Stimulated activated CD4-positive, alpha-beta T cell treated with anti-CD3 and anti-CD28 coated beads, Interleukin-1b, Interleukin-23, amount 100 ng/mL, for 24 hours (primary cell): ENCODE measurements at places on chromosomes 2 and 18.

- no peak for DNase-seq
Measured at GRCh38 chr2:197863744-197864143, 59.4 kb downstream of the PLCL1 start.

GRCh38 chr2:85419009-85419675, 628 bp downstream of the SH2D6 start:
- no peak for DNase-seq

- no peak for DNase-seq
Measured at GRCh38 chr2:202624133-202624532, 10.6 kb upstream of the FAM117B start.

GRCh38 chr2:8086796-8087479, 594.9 kb upstream of the ID2 start:
- DNase-seq, result no peak

GRCh38 chr18:58101291-58101794, 57.3 kb downstream of the NEDD4L start:
- no peak for DNase-seq

DNA sequence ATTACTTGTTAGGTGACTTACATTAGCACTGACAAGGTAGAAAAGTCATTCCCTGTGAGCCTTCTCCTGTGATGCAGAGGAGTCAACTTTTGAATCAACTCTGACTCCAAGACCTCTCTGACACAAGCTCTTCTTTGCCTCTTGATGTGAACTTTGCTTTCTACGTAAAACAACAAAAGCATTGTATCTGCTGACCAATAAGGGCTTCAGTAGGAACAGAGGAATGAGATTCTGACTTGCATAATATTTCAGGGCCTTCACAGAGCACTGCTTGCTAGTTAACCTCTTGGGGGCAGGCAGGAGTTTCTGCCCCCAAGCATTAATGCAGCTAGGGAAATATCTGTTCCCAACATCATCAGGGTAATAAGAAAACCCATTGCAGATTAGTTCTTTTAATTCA, 791.5 kb downstream of the BCL11A start:
- DNase-seq, result no peak

- peak; percentile 28 for DNase-seq
Measured at GRCh38 chr2:38572167-38572566, 30.6 kb downstream of the HNRNPLL start.

- no peak for DNase-seq
Measured at GRCh38 chr2:170571612-170572011, 143.5 kb upstream of the SP5 start.

GRCh38 chr2:190759749-190760213, 110.9 kb downstream of the NAB1 start:
- no peak for DNase-seq

DNA sequence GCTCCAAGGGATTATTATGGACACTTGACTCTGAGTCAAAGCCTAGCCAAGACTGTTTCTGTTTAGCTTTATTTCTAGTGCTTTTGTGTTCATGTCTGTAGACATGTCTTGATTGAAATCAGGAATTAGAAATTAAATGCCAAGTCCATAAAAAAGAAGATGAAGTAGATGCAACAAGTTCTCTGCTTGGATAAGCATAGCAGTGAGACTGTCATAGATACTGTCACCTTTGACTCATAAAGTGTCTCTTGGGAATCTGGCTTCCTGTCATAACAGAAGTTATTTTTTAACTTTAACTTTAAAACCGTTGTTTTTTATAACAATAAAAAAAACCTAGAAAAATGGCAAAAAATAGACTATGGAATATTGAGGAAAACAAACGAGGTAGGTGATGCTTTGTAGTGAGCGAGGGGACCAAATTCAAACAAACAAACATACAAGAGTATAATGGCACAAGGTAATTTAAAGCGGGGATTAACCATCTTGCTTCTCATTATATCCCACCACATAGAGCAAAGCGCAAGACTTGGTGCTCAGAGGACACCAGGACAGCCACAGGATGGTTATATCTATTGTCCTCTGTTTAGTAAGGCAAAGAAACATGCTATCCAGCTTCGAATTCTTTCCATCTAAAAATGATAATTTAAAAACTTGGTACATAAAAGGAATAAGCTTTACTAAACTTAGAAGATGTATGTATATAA, 64.6 kb downstream of the CD226 start:
- DNase-seq, result no peak

DNA sequence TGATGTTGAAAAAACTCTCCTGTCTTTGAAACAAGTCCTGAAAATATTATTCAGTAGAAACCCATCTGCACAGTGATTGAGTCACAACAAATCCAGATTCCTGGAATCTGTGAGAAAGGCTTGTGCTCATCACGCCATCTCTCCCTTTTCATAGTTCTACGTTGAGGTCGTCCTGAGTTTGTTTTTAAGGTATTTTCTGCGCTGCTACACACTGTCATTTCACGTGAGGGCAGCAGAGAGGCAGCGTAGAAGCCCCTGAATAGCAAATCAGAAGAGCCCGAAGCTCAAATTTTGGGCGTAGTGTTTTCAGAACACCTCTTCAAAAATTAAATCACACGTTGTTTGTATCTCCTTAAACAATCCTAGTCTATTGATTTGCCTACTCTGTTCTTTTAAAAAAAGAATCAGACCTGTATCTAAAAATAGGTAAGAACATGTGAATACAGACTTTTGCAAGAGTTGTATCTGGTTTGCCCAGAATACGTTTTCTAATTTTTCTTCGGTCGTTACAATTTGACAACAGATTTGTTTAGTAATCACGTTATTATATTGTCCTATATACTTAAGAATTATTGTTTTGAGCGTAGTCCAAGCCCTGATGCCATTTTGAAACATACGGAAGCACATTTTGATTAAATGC, 61.6 kb upstream of the SLC38A11 start:
- DNase-seq, result no peak

- DNase-seq, result no peak
Measured at GRCh38 chr2:60479226-60480088, 74.0 kb downstream of the BCL11A start.

DNA sequence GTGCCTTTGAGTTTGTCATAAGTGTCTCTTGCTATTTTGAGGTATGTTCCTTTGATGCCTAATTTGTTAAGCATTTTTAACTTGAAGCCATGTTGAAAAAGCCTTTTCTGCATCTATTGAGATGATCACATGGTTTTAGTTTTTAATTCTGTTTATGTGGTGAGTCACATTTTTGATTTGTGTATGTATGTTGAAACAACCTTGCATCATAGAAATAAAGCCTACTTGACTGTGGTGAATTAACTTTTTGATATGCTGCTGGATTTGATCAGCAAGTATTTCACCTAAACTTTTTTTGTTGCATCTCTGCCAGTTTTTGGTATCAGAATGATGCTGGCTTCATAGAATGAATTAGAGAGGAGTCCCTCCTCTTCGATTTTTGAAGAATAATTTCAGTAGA, 469.7 kb downstream of the CDH2 start:
- DNase-seq, result no peak

DNA sequence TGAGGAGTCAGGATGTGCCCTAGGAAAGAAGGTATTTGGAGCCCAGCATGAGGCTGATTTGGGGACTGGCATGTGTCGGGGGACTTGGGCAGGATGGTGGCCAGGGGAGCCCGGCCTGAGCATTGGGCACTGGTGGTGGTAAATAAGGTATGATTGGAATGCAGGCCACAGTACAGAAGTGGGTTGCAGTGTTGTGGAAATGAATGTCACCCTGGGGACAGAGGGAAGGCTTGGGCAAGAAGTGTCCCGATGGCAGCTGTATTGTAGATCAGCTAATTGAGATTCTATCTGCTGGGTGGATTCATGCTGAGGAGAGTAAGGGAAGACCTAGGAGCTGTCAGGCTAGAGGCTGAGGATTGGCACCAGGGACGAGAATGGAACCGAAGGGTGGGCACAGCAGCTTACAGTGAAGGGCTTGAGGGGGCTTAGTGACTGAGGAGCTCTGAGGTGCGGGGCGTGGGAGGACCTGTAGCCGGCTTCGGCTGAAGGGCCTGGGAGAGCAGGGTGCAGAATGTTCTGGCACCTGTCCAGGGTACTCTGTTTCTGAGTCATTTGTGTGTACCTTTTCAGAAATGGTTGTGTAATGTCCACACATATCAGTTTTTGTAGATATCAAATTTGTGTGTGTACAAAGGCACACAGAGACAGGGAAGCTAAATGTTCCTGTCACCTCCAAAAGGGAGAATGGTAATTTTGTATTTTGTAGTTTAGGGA, 170.2 kb downstream of the PRKCE start:
- no peak for DNase-seq

DNA sequence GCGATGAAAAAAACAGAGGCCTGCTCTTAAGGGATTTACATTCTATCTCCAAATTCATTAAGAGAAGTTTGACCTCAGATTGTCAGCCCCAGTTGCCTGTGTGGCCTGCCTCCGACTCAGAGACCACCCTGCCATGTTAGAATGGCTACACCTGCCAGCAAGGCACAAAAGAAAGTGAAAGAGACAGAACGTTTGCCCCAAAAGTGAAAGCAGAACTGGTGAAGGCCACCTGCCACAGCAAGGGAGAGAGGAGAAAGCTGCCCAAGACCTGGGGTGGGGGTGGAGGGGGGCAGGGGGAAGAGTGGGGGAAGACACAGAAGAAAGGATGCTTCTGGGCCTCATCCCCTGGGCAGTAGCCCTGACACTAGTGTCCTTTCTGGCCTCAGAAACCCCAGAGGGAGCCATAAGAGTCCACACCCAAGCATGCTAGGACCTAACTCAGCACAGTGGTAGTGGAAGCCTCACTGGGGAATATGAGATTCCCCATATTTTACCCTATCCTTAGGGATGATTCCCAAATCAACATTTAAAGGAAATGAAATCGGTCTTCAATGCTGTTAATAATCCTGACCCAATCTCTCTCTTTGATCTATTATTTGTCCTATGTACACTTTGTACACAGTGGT, 389.7 kb downstream of the TXNL1 start:
- DNase-seq, result no peak

GRCh38 chr2:165953306-165953654, 296 bp downstream of the TTC21B start:
- DNase-seq, result no peak

DNA sequence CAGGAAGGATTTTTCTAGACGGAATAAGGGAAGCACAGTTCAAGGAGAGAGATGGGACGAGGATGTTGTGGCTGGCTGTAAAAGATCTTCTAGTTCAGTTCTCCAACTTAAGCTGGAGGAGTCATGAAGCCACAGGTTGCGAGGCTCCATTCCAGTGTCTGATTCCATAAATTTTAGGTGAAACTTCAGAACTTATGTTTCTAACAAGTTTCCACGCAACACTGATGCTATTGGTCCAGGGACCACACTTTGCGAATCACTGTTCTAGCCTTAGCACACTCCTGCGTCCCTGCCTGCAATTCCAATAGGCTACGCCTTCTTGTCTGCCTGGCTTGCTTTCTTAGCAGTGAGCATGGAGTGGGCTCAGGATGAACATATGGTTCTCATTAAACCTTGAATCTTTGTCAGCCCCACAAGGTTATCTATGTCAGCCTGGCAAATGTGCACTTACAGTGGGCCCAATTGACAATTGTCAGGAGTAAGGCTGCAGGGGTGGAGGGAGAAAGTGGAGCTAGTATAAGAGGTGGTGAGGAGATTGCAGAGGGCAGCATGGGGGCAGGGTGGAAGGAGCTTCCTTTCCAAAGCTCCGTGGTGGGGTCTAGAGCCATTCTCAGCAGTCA, 438.1 kb upstream of the ST6GAL2 start:
- no peak for DNase-seq

- DNase-seq, result no peak
Measured at GRCh38 chr2:232623768-232624765, 9.3 kb upstream of the EFHD1 start.

DNA sequence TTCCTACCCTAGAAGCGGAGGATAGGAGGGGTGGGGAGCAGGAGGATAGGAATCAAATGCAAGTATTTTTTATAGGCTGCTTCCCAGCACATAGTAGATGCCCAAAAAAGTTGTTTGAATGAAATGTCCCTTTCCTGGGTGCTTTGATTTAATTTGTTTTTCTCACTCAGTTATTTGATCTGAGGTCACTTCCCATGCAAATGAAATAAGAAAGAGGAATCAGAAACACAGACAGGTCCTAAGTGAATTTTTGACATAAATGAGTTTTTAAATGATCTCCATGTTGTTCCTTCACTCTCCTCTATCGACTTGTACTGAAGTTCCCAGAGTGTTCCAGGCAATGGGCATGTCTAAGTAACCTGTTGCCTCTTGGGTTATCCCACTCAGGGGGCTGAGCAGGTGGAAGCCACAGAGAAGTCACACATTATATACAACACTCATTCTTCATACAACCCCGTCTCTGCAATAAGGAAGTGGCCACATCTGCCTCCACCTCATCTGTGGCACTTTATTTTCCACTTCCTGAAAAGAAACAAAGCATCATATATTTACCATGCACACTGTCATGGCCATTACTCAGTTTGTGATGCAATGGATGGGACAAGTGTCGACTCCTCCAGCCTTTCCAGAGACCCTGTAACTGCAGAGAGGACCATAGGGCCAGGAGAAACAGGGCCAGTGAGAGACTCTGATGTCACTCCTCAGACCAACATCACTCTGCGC, 81.9 kb upstream of the ZNF397 start:
- no peak for DNase-seq

DNA sequence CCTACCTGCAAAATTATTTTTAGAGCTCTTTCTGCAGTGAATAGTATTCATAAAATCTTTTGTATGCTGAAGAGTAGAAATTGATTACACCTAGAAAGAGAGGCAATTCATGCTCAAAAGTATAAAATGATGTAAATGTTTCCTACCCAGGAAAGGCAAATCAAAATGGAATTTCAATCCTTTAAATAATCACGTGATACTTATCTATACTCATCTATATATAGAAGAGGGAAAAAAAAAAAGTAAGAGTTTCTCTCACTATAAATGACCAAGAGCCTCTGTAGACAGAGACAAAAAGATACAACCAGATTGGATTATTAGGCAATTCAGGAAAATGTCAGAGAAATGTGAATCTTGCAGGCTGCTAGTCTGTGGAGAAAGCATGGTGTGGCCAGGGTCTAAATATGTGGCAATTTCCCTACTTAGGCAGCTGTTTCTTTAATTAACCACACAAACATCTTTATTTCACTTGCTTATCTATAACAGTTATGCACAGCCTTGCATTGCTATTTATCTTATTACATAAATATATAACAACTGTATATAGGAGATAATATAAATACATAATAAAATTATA, 39.5 kb downstream of the METTL8 start:
- DNase-seq, result no peak

DNA sequence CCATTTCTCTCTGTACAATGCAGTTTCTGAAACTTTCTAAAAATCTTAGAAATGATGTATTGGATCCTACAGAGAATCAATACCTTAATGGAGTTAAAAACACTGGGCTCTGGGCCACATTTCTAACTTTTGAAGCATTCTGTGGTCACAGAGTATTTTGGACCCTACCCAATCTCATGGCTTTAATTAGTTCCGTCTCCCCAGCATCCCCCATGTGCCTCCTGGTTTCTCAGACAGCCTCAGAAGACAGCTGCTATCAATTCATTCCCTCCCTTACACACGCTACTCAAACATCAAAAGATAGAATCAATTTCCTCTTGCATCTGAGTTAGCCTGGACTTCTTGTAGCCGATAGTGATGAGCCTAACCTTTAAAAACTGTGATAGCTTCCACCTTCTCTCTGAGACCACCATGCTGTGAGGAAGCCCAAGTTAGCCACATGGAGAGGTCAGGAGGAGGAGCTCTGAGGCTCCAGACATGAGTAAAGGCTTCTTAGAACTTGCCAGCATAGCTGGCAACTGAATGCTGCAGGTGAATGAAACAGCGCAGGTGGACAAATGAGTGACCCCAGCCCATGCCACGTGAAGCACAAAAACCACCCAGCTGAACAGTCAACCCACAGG, 10.4 kb downstream of the ADCY3 start:
- no peak for DNase-seq

GRCh38 chr2:9001229-9001628, 2.3 kb downstream of the MBOAT2 start:
- no peak for DNase-seq
